Heart right ventricle (tissue), 16 donors: ENCODE measurements at places on chromosomes 2 and 18. TPM values are rescaled to one million over a fixed set of nuclear protein-coding genes. Genes with fewer than 3 reads are reported as not detected.

DNA sequence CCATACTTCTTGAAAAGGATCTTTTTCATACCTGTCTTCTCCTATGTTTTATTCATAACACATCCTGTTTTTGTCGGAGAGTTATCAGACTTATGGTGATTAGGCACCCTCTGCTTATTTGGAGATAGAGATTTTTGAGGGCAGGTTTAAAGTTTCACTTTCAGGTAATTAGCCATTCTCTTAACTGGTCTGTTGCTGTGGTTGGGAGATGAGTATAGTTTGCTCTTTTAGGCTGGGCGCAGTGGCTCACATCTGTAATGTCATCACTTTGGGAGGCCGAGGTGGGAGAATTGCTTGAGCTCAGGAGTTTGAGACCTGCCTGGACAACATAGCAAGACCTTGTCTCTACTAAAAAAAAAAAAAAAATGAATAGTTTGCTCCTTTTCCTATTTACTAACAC, 25.3 kb downstream of the SFTPB start:
- no peak for DNase-seq

DNA sequence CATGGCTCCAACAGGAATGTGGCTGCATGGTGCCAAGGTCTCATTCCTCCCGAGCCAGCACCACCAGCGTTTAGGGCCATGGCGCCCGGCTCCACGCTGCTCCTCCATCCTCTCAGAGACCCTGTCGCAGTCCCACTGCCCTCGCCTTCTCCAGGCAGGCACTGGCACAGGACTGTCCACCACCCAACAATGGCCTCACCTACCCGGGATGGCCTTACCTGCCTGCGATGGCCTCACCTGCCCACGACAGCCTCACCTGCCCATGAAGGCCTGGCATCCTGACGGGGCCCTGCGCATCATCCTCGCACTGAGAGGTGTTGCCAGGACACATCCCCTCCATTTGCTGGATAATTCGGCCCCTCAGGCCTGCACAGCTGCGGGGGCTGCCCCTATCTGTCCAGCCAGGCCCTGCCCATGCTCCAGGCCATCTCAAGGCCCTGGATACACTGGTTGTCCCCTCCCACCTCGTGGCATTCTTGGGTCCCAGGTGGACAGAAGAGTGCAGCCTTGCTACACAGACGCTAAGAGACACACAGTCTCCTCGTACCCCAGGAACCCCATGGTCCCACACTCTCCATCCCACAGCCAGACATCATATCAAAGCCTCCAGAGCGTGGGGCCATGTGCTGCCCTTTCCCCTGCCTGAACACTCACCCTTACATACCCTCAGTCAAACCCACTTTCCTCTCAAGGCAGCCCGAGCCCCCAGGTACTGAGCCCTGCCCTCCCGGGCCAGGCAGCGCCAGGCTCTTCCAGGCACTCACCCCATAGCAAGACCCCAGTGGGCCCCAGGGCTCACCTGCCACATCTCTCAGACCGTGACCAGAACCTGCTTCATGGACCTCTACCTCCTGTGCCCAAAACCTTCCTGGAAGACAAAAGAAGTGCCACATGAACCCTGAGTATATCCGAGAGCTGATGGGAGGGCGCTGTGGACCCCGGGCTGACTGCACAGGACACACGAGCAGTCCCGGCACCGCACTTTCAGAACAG, 268.6 kb downstream of the EIPR1 start:
- no peak for DNase-seq

The FAM228A gene
- 0.29 TPM for polyA plus RNA-seq

The ZSWIM2 gene
- not detected for polyA plus RNA-seq

- DNase-seq: peak; percentile 71
These were observed 60.6 kb downstream of the SLC16A14 start for GRCh38 chr2:230007931-230008707.

The FBXO15 gene
- polyA plus RNA-seq: 0.88 TPM

DNA sequence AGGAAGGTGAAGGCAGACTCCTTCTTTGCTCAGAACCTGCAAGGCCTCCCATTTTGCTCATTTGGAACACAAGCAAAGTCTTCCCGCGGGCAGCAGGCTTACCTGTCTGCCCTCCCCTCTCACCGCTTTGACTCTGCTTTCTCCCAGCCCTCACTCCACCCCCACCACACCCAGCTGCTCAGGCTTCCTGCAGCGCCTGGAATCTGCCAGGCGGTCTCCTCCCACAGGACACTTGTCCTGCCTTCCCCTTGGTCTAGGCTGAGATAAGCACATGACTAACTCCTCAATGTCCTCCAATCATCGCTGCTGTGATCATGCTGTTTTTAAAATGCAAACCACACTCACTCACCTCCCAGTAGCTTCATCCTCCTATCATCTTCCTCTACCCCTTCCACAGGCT, 430.0 kb downstream of the ZNF516 start:
- no peak for DNase-seq

DNA sequence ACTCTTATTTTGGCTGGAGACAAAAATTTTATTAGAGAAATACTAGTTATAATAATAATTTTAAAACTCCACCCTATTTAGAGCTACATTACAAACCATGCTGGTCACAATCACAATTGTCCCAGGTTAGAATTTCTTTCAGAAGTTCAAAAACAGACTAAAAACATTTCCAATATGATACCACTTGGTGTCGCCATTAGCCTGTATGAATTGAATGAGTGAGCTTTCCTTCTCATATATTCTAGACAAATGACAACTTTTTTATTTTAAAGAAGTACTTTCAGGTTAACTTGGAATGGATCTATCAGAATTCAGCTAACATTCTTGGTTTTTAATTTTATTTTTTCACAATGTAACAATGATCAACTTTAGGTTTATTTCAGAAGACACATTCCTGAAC, 48.0 kb downstream of the SERPINB8 start:
- DNase-seq: no peak

DNA sequence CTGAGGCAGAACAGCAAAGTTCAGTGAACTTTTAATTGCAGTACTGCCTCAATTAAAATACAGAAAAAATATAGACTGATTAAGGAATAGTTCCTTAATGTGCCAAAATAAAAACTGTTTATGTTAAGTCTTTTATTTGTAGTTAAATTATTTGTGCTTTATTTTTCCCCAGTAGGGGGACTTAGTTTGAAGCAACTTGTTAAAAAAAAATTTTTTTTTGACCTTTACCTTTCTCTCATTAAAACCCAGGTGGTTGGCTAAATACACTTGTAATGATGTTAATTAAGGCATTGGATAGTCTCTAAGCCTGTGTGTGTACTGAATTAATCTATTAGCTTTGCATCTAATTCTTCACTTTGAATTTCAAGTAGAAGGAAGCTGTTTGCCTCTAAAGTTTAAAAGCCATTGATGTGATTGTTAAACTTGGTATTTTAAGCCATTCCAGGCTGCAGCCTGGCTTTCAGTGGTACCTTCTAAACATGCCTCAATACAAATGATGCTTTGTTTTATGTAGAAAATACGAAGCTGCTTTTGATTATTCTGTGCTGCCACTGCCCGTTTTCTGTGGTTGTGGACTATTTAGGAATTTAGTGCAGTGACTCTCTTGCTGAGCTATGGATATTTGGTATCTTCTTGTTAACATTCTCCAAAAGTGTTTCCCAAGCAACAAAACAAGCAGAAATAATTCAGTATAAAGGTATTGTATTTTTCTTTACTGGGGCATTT, 102.9 kb downstream of the TANC1 start:
- no peak for DNase-seq

The UGT1A4 gene
- not detected for polyA plus RNA-seq

DNA sequence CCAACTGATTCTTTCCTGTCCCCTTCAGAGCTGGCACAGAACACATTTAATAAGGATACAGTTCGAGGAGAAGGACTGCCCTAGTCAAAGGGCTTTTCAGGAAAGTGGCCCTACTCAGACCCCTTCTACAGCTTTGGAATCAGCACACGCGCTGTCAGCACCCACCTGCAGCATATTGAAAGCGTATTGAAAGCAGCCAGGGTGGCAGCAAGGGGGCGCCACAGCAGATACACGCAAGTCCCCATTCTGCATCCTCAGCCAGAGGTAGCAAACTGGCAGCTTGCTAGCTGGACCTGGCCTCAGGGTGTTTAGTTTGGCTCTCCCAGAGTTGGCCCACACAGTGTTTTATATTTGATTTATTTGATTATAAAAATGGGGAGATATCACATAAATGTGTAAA, 101.0 kb upstream of the NT5C1B start:
- DNase-seq: no peak

- no peak for DNase-seq
These were observed 496.4 kb downstream of the TXNL1 start for GRCh38 chr18:56142001-56142400.

- no peak for DNase-seq
These were observed 5.9 kb upstream of the SCYGR2 start for GRCh38 chr2:227592694-227593387.

- DNase-seq: no peak
These were observed 38.2 kb upstream of the CAVIN2 start for GRCh38 chr2:191885098-191885497.

GRCh38 chr2:161975062-161975812, 98.8 kb downstream of the DPP4 start:
- no peak for DNase-seq

The PROKR1 gene
- polyA plus RNA-seq: not detected

GRCh38 chr2:224910574-224910925, 131.7 kb downstream of the DOCK10 start:
- DNase-seq: no peak

The GALR1 gene
- polyA plus RNA-seq: under 0.01 TPM

GRCh38 chr2:217101972-217102371, 242.1 kb upstream of the TNP1 start:
- no peak for DNase-seq

DNA sequence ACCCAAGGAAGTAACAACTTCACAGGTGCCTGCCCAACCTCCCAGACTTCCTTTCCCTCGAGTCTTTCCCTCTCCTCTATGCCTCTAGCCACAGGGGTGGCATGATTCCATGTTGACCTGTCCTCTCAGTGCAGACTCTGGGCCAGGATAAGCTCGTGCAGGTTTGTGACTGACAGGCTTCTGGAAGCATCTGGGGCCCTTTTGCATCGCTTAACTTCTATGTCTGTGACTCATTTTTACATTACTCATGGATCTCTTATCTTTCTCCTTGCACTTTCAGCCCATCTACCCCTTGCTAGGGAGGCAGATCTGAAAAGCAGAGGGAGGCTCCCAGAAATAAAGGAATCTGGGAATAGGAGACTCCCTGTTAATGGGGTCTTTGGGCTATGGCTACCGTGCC, 98.5 kb upstream of the RIOK3 start:
- no peak for DNase-seq

- DNase-seq: no peak
These were observed 259.7 kb downstream of the LPIN1 start for GRCh38 chr2:12005886-12006681.

The SPDYA gene
- polyA plus RNA-seq: 0.07 TPM

The PJVK gene
- 6.6 TPM for polyA plus RNA-seq

DNA sequence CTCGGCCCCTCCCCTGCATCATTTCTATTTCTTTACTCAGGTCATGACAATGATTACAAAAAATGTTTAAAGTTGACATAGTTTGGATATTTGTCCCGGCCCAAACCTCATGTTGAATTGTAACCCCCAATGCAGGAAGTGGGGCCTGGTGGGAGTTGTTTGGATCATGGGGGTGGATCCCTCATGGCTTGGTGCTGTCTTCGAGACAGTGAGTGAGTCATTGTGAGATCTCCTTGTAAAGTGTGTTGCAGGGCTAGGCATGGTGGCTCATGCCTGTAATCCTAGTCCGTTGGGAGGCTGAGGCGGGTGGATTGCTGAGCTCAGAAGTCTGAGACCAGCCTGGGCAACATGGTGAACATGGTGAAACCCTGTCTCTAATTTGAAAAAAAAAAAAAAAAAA, 9.2 kb upstream of the MAP4K4 start:
- no peak for DNase-seq

- no peak for DNase-seq
These were observed 211.1 kb upstream of the GALNT5 start for GRCh38 chr2:157046396-157046795.

The DNAJC5G gene
- polyA plus RNA-seq: 3.7 TPM

The NPHP1 gene
- 9.0 TPM for polyA plus RNA-seq

The TRIM43 gene
- not detected for polyA plus RNA-seq

- DNase-seq: no peak
These were observed 1.1 kb downstream of the HADHB start for GRCh38 chr2:26245810-26246209.

GRCh38 chr2:187440101-187440675, 7.9 kb downstream of the CALCRL start:
- DNase-seq: no peak

- DNase-seq: no peak
These were observed 98.8 kb upstream of the MGAT4A start for GRCh38 chr2:98829581-98830270.
